HFFc6 (cell line): ENCODE measurements at places on chromosomes 7 and 10.

GRCh38 chr10:31896968-31897384 is 31.7 kb downstream of the ARHGAP12 start:
- peak; percentile 79 for DNase-seq

- no peak for DNase-seq
Measured at GRCh38 chr7:45662540-45663166, 88.5 kb downstream of the ADCY1 start.

GRCh38 chr7:139698278-139698677 is 79.5 kb downstream of the HIPK2 start:
- DNase-seq = no peak

DNA sequence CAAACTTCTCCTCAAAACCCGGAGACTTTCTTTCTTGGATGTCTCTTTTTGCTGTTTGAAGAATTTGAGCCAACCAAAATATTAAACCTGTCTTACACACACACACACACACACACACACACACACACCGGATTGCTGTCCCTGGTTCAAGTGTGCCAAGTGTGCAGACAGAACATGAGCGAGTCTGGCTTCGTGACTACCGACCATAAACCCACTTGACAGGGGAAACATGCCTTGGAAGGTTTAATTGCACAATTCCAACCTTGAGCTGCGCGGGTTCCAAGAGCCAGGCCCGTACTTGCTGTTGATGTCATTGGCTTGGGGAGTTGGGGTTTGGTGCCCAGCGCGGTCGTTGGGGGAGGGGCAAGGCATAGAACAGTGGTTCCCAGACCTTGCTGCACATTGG is 1.7 kb downstream of the EGFR start:
- DNase-seq = no peak

- DNase-seq = no peak
Measured at GRCh38 chr10:43252166-43252782, 14.6 kb downstream of the RASGEF1A start.

GRCh38 chr7:154906201-154906600 is 96.7 kb downstream of the PAXIP1 start:
- DNase-seq = no peak

DNA sequence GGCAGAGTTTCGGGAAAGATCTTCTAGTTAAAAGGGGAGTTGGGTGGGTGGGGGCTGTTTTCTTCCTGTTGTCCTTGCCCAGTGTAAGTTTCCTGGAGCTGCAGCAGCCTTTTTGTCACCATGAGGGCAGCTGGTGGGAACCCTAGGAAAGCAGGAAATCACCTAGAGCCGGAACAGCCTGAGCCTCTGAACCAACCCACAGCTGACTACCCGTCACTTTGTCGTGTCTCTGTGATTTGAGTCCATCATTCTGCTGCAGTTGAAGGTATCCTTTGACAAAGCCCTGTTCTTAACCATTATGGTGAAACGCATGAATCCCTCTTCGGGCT is 1.2 kb upstream of the C10orf143 start:
- no peak for DNase-seq

GRCh38 chr10:114239117-114239993 is at the start of gene VWA2:
TSS of gene VWA2 (plus strand) at chr10:114239254. CDS start at chr10:114248714, 9,460 bp downstream.
- DNase-seq = no peak

- no peak for DNase-seq
Measured at GRCh38 chr10:129448539-129448938, 18.5 kb upstream of the MGMT start.

DNA sequence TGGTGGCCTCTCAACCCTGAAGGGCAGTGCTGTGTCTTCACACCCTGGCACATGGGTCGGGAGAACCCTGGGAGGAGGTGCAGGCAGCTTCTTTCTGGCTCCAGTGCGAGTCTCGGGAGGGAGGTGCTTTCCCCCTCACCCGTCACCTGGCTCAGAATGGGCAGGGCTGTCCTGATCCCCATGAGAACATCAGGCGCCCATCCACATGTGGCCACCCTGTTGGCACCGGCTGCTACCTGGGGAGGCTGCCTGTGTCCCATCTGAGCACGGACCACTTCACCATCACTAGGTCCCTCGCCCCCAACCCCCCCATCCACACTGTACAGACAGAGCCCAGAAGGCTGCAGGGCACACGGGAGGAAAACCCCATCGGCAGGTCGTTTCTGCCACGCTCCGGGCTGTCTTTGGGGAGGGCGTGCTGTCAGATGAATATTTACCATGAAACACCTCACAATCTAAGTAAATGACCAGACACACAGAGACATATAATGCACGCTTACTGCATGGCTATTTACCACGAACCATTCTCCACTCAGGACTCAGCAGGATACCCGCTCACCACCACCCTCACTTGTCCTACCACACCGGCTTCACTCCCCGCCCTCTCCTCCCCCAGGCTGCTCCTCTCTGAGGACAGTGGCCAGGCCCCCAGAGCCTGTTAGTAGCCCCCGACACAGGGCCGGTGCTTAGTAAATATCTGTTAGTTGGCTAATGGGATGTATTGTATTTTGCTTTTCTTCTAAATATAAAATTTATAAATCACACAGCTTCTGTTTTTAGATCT is 282.2 kb downstream of the DNAJB6 start:
- DNase-seq = no peak

DNA sequence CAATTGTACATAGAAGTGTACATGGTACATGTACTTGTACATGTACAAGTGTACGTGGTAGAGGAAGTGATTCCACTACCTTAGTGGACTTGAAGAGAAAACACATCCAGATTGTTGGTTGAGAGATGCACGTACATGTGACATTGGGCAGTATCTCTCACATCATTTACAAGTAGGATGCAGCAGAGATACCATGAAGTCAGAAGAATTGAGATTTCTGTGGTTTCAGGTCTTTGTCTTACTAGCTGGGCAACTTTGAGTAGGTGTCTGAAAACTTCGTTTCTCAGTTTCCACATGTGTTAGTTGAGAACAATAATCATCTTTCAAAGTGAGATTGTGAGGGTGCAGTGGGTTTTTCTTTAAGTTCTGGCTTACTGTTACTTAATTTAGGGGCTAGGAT is 21.5 kb downstream of the CLDN12 start:
- DNase-seq = no peak

DNA sequence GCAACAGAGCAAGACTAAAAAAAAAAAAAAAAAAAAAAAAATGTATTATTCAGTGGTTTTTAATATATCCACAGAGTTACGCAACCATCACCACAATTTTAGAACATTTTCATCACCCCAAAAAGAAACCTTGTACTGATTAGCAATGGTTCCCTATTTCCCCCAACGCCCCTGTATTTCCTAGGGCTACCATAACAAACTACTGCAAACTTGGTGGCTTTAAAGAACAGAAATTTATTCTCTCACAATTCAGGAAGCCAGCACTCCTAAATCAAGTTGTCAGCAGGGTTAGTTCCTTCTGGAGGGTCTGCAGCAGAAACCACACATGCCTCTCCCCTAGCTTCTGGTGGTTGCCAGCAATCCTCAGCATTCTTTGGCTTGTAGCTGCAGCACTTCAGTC is 5.9 kb upstream of the NUP42 start:
- no peak for DNase-seq

- no peak for DNase-seq
Measured at GRCh38 chr7:82715344-82715743, 271.8 kb upstream of the CACNA2D1 start.

GRCh38 chr7:151310578-151310977 is 31.0 kb upstream of the NUB1 start:
- no peak for DNase-seq

GRCh38 chr7:94400643-94401427 is 6.1 kb downstream of the COL1A2 start:
- DNase-seq = no peak

DNA sequence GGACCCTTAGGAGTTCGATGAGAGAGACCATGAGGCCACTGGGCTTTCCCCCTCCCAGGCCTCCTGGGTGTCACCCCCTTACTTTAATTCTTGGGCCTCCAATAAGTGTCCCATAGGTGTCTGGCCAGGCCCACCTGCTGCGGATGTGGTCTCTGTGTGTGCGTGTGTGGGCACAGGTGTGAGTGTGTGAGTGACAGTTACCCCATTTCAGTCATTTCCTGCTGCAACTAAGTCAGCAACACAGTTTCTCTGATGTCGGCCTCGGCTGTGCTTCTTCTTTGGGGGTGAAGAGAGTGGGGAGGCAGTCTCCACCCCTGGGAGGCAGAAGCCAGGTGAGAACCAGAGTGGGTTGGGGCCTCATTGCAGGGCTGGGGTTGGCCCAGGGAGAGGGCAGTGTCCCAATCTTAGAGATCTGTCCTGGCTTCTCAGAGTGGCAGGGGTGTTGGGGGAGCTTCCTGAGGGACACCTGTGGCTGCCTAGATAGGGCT is 1.5 kb downstream of the PVRIG start:
- DNase-seq = no peak

DNA sequence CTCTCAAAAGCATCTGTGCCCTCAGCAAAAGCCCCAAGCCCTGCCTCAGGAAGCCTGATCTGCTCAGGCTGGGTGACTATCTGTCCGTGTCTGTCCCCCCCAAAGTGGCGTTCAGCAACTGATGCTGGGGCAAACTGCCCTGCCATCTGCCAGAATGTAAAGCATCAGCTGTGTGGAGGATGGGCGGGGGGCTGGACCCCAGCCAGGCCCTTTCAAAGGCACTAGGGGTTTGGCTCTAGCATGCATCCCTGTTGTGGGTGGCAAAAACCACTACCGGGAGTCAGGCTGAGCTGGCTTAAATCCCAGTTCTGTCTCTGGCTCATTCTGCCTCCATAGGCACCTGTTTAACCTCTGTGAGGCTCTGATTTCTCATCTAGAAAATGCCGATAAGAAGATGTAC is 35.5 kb downstream of the GPRIN2 start:
- DNase-seq = no peak

GRCh38 chr10:127313996-127314700 is 117.8 kb upstream of the INSYN2A start:
- DNase-seq = no peak

DNA sequence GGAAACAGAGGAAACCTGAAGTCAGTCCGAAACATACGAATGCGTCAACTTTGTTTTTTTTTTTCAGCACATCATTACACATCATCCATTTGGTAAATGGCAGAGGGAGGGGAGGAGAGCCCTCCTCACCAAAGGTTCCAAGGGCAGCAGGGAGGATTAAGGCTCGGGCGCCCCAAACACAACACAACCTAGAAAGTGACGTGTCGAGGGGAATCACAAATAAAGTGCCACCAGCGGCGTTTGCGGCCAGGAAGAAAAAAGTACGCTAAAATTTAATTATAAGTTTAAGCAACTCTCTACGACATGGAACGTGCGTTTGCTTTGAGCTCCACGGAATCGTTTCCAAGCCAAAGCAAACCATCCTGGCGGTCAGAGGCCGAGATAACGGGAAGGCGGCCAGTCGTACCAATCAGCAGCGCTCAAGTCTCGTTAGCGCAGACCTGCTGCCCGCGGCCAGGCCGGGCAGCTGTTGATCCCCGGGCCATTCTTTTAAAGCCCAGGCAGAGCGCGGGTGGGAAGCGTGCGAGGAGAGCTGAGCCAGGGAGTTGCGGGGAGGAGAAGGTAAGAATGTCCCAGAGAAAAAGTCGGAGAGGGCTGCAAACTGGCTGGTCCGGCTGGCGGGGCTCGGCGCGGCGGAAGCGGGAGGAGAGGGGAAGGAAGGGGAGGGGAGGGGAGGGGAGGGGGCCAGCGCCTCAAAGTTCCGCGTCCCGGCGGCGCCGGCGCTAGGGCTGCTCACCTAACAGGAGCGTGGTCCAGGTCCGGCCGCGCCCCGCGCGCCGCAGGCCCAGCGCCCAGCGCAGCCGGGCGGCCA is 719 bp downstream of the DPY19L1 start:
- peak; percentile 43 for DNase-seq

GRCh38 chr7:130486954-130487436 is 4.9 kb upstream of the MEST start:
- DNase-seq = no peak

DNA sequence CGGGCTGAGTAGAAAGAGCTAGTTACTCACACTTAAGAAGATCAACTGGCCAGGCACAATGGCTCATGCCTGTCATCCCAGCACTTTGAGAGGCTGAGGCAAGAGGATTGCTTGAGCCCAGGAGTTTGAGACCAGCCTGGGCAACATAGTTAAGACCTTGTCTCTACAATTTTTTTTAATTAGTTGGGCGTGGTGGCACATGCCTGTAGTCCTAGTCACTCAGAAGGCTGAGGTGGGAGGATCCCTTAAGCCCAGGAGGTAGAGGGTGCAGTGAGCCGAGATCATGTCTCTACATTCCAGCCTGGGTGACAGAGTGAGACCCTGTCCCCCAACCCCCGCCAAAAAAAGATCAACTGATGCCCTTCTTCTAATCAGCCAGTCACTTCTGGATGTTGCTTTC is 74.6 kb upstream of the ATP6V0A4 start:
- peak; percentile 24 for DNase-seq

GRCh38 chr7:140005754-140006503 is 56.8 kb downstream of the PARP12 start:
- no peak for DNase-seq

DNA sequence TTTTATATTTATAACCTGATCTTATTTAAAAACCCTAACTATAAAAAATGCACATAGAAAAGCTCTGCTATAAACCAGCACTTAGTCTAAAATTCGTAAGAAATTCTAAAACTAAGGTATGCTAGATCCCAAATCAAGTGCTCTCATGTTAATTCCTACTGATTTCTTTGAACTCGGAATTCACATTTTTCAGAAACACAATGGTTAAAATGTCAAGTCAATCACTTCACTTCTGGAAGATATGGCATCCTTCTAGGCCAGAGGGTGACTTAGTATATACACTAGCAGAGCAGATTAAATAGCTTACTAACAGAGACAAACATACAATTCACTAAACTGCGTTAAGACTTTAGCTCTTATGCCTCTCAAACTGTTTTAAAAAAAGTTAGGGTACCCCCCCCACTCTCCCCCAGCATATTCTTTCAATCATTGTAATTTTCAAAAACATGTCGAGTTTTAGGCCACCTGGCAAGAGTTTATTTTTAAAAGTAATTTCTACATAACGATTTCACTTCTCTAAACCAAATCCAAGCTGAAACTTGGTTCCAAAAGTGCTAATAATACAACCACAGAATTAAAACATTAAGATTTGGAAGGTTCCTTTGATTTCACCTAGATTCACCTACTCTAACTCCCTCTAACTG is 129.4 kb downstream of the NRBF2 start:
- no peak for DNase-seq

GRCh38 chr7:91557789-91558404 is 293.7 kb downstream of the FZD1 start:
- peak; percentile 77 for DNase-seq

GRCh38 chr7:4797858-4798705 is 22.7 kb downstream of the AP5Z1 start:
- DNase-seq = no peak

GRCh38 chr7:43784030-43784584 is 25.6 kb downstream of the BLVRA start:
- DNase-seq = no peak

DNA sequence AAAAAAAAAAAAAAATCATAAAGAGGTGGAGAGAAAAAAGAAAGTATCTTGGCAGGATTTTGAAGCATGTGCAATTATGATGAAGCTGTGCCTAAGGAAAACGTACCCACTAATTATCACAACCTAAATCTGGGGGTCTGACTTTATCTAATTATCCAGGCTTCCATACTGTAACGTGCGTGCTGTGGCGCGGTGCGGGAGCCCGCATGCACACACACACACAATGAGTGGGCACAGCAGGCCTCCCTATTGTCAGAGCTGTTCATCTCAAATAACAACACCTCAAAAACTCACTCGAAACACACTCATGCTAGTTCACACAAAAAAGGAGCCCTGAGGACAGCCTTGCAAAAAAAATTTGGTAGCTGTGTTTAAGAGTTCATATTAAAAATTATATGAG is 31.9 kb downstream of the BEND7 start:
- DNase-seq = no peak

- DNase-seq = no peak
Measured at GRCh38 chr10:61901829-61902444, 438 bp downstream of the ARID5B start.
